Smooth muscle cell of the brain vasculature (primary cell): ENCODE measurements at places on chromosomes 12 and 14.

DNA sequence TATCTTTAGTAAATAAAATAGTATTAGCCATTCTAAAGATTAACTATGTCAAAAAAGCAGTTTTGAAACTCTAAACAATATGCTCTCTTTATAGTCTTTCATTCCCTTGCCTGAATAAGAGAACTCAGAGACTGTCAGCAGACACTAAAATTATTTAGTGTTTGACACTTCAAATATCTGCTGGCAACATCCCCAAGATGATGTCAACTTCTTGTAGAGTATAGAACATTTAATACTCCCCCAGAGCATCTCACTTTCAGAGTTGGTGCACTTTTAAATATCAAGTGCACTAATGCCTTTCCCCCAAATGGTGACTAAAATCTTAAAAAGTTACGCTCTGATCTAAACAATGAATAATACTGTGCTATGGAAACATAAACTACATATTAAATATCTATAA is 374.9 kb downstream of the SLC6A15 start:
- no peak for DNase-seq

DNA sequence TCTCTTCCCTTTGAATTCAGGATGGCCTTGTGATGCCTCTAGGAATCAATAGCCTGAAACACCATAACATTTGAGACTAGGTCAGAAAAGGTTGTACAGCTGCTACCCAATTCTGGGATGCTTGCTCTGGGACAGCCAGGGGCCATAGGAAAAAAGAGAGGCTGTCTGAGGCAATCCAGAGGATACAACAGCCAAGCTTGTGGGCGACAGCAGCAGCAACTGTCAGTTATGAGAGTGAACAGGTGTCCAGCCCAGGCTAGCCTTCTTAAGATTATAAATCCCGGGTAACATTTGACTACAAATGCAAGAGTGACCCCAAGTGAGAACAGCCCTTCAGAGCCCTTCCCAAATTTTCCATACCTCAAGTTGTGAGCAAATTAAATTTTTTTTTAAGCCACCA is 11.1 kb downstream of the DCN start:
- no peak for DNase-seq

- DNase-seq = no peak
These were observed 39.7 kb downstream of the FMNL3 start for GRCh38 chr12:49667325-49668090.

GRCh38 chr14:77040741-77041653 is 12.5 kb upstream of the IRF2BPL start:
- no peak for DNase-seq

GRCh38 chr14:43647302-43647701 is 859.8 kb downstream of the FSCB start:
- no peak for DNase-seq

GRCh38 chr12:104459368-104459909 is 2.7 kb downstream of the CHST11 start:
- DNase-seq = no peak
